ENCODE measurements at places on chromosomes 11 and 22.

DNA sequence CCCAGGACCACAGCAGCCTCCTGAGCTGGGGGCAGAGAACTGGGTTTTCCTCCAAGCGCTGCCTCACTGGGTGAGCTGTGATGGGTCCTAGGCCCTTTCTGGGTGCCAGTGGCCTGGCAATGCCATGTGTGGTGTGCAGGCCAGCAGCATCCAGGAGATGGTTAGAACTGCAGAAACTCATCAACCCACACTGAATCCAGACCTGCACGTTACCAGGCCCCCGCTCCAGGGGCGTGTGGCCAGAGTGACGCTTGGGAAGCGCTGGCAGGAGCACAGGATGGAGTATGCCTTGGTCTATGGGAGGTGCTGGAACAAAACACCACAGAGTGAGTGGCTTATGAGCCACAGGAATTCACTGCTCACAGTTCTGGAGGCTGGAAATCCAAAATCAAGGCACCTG, 97.0 kb downstream of the MN1 start:
- no peak for DNase-seq

GRCh38 chr11:8790968-8791367, 108.4 kb downstream of the RPL27A start:
- DNase-seq = no peak

DNA sequence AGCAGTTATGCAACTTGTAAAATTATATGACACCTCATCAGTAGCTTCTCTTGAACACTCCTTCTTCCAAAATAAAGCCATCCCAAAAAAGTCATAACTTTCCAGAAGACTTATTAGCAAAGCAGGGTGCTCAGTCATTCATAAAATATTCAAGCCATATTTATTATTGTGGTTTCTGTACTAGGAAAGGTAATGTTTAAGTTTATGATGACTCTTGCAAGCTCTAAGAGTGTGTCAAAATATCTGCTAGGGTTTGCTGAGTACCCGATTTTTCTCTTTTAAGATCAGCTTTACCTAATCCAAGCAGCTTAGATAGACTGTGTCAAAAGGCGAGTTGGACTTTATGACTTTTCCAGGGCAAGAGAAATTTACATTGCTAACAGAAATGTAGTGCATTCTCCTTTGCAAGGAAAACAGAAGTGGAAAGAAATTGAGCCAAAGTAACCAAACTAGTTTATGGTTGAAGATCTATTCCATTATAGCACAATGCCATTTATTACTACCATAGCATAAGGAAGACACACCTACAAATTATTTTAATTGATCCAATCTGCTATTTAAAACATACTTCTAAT, 98.0 kb upstream of the SOX6 start:
- DNase-seq = no peak

DNA sequence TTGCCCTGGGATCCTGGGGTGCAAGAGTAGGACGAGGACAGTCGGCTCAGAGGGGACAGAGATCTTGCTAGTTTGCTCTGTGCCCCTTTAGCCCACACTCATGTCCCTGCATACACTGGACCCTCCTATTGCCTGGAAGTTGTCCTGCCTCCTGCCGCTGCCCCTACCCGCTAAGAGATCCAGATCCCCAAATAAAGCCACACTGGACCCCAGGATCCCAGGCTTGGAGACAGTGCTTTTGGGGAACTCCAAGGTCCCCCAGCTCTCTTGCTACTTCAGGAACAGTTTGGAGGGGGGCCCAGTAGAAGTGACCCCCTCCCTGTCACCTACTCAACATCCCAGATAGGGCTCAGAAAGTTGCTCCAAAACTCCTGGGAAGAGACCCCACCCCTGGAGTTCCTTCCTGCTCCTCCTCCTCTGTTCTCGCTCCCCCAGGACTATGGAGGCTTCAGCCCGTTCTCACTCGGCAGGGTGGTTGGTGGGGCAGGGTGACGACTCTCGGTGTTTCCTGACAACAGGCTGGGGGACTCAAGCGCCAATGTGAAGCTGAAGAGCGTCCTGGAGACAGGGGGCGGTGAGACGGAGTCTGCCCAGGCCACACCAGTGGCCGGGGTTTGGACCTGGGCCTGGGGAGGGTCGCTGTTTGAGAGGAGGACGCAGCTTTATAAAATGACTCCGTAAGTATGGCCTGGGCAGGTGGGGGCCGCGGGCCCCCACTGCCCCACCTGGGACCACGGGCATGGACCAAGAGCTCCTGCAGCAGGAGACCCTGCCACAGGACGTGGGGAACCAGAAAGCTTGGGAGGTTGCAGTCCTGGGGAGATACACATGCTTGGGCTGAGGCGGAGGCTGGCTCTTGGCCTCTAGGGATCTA, 19.2 kb upstream of the TUB start:
- DNase-seq = no peak

- DNase-seq = no peak
Observed at GRCh38 chr11:43145653-43146052, 166.1 kb upstream of the API5 start.

- no peak for DNase-seq
Observed at GRCh38 chr11:88360141-88360540, 22.6 kb upstream of the CTSC start.

- no peak for DNase-seq
Observed at GRCh38 chr22:17898375-17898774, 124.1 kb upstream of the BID start.

- DNase-seq = no peak
Observed at GRCh38 chr11:73866586-73866996, 10.1 kb downstream of the COA4 start.

DNA sequence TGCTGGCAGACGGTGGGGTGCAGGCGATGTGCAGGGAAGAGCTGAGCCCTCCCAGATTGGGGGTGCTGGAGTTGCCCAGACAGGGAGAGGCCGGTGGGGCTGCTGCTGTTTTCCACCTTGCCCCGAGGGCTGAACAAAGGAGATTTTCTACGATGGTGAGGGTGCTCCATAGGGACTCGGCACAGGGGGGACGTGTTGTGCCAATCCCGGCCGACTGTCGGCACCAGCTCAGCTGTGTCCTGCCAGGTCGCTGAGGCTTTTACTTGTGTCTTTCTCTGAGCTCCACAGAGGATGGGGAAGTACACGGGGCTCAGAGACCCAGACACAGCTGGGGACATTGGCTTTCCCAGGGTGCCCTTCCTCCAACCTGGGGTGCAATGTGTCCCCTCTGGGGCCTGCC, 816.8 kb downstream of the BRD1 start:
- DNase-seq = no peak

- no peak for DNase-seq
Observed at GRCh38 chr11:66580803-66581202, 12.1 kb downstream of the CCDC87 start.

DNA sequence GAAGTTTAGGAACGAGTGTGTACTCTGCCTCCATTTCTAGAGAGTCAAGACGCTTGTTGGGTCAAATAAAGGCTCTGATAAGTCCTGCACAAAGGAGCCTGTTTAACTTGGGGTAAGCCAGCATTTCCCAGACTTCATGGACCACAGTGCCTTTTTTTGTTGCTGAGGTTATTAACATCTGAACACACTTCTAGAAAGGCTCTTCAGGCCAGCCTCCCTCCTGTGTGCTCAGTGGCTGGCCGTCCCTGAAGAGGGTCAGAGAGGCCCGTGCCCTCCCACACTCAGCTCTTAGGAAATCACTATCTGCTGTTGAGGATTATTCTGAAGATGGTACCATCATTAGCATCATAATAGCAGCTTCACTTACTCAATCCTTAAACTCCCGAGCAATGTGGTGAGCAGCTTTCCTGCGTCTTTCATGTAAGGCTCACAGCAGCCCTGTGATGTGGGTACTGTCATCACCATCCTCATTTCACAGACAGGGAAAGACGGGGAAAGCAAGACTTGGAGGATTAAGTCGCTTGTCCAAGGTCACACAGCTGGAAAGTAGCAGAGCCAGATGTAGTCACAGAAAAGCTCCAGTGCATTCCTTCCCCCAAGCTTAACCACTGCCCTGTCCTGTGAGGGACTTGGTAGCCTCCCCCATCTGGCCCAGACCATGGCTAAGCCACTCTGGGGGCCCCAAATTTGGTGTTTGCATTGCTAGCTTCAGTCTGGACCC, 71.3 kb downstream of the TSPAN18 start:
- DNase-seq = no peak

GRCh38 chr22:22892096-22893052, 4.8 kb downstream of the IGLL5 start:
- DNase-seq = no peak

GRCh38 chr11:66315921-66316811, 678 bp downstream of the CD248 start:
- no peak for DNase-seq

- DNase-seq = no peak
Observed at GRCh38 chr11:6390718-6391469, 620 bp downstream of the SMPD1 start.

- no peak for DNase-seq
Observed at GRCh38 chr11:35321111-35321510, 98.2 kb downstream of the SLC1A2 start.

DNA sequence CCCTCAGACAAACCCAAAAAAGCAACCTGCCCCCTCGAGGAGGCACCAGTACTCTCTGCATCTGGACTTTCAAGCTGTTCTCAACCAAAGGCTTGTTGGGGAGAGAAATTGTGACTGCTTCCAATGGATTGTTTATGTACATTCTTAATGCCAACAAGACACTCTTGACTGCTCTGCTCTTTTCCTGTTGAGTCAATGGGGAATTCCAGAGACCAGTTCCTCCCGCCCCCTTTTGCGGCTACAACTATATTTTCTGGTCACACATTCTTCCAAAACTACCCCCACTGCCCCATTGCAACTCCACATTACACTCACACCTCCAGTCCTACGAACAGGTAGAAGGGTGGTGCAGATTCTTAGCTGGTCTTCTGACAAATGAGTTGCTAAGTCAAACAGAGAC, 187.0 kb downstream of the DSCAML1 start:
- DNase-seq = peak; percentile 19

- no peak for DNase-seq
Observed at GRCh38 chr11:28038775-28039174, 69.2 kb downstream of the KIF18A start.

DNA sequence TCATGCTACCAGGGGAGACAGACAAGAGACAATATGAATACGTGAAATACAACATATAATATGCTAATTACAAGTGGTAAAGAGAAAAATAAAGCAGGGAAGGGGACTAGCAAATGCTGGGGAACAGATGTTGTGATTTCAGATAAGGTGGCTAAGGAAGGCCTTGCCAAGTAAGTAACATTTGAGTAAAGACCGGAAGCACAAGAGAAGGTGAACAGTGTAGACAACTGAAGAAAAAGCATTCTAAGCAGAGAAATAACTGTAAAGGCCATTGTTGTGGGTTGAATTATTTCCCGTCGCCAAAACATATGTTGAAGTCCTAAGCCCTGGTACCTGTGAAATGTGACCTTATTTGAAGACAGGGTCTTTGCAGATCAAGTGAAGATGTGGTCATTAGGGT, 63.7 kb upstream of the EED start:
- DNase-seq = no peak

Data from activated naive CD4-positive, alpha-beta T cell treated with Interleukin-2 at 50 U/mL for 16 hours (primary cell).